ENCODE measurements at places on chromosomes 12 and 14. TPM values are rescaled to one million over a fixed set of nuclear protein-coding genes. Genes with fewer than 3 reads are reported as not detected.

DNA sequence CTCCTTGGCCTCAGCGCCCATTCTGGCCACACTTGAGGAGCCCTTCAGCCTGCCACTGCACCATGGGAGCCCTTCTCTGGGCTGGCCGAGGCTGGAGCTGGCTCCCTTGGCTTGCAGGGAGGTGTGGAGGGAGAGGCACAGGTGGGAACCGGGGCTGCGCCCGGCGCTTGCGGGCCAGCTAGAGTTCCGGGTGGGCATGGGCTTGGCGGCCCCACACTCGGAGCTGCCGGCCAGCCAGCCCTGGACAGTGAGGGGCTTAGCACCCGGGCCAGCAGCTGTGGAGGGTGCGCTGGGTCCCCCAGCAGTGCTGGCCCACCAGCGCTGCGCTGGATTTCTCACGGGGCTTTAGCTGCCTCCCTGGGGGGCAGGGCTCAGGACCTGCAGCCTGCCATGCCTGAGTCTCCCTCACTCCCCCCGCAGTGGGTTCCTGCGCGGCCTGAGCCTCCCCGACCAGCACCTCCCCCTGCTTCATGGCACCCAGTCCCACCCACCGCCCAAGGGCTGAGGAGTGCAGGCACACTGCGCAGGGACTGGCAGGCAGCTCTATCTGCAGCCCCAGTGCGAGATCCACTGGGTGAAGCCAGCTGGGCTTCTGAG is 28.0 kb downstream of the TMEM117 start:
- DNase-seq, result no peak

DNA sequence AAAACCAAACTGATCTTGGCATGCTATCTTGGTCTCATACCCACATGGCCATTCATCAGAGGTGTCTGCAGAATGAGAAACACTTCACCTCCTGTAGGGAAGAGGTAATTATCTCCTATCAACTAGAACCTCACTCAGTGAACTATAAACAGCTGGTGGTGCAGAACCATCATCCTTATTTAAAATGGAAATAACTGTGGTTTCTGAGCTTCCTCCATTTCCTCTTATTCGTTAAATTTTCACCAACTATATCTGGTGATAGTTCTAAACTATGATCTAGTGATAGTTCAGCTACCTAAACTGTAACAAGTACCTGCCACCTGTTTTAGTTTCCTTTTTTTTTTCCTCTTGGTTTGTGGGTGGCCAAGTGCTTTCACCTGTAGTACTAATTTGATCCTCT is 218.5 kb downstream of the FUT8 start:
- no peak for DNase-seq

Gene ZNF268
- 9.6 TPM for total RNA-seq

- DNase-seq, result no peak
These were observed 4.3 kb downstream of the RIMBP2 start for GRCh38 chr12:130711756-130712155.

Gene R3HDM2
- 54.4 TPM for total RNA-seq

Gene CABP1
- total RNA-seq, result 8.0 TPM

Gene HDAC7
- 35.4 TPM for total RNA-seq

DNA sequence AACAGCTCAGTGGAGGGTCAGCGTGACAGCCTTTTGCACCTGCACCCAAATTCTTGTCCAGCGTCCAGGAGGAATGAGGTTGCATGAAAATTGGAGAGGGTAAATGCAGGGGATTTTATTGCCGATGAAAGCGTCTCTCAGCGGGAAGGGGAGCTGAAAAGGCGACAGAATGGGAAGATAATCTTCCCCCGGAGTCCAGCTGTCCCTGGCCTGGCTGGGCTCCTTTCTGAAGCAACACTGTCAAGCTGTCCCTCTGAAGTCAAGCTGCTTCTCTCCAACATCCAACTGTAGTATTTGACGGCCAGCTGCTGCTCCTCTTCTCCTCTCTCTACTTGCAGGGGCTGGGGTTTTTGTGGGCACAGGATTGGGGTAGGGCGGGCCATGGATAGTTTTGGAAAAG is 32.7 kb downstream of the NOPCHAP1 start:
- DNase-seq, result no peak

Gene STXBP6
- total RNA-seq, result 43.5 TPM

GRCh38 chr12:2173971-2174370 is 121.2 kb downstream of the CACNA1C start:
- no peak for DNase-seq

DNA sequence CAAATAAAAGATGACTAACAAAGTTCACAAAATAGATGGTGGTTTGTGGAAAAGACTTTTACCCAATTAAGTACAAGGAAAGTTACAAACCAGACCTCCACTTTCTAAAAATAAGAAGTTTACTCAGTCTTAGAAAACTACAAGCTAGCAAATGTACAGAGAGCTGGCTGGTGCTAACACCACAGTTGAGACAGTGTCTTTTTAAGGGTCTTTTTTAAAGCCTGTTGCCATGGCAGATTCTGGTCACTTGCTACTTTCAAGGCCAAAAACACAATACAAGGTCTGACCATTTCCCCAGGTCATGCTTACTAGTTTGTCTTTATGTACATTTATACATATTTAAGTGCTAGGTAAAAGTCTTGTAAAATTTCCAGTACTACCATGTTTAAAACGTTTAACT is 2.4 kb downstream of the BTG1 start:
- DNase-seq, result no peak

DNA sequence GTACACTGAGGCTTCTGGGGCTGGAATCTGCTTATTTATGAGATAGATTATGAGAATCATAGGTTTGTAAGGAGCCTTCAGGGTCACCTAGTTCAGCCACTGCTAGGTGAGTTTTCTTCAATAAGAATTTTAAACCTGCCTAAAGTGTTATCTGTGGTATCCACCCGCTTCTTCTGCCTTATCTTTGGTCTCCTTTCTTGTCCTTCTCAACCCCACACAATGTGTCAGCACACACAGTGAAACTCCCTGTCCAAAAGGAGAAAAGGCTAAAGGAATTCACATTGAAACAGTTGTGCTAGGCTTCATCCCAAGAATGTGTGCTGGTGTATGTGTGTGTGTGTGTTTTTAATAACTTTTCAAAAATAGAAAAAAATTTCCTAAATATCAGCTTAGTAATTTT is 259.3 kb upstream of the BTG1 start:
- no peak for DNase-seq

- no peak for DNase-seq
These were observed 152.2 kb upstream of the RASSF8 start for GRCh38 chr12:25806271-25806670.

DNA sequence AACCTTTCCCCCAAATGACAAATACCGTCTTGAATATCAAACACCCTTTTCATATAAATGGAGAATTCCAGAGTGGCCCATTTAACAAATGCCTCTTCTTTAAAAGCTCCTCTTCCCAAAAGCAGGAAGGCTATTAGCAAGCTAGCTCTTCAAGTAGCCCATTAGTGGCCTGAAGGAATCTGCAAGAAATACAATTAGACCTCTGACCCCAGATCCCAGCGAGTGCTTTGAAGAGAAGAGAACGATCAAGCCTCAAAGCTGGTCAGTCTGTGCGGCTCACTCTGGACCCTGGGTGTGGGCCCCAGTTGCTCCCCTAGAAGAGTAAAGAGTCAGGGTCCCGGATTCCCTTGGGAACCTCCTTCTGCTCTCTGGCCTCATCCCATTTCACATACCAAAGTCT is 325.6 kb downstream of the NUAK1 start:
- DNase-seq, result no peak

Gene SINHCAF
- total RNA-seq, result 12.9 TPM

- no peak for DNase-seq
These were observed 326.4 kb downstream of the NUAK1 start for GRCh38 chr12:105812366-105812765.

GRCh38 chr14:38567703-38568102 is 311.8 kb upstream of the CLEC14A start:
- DNase-seq, result no peak

Gene SLC6A15
- 0.32 TPM for total RNA-seq

DNA sequence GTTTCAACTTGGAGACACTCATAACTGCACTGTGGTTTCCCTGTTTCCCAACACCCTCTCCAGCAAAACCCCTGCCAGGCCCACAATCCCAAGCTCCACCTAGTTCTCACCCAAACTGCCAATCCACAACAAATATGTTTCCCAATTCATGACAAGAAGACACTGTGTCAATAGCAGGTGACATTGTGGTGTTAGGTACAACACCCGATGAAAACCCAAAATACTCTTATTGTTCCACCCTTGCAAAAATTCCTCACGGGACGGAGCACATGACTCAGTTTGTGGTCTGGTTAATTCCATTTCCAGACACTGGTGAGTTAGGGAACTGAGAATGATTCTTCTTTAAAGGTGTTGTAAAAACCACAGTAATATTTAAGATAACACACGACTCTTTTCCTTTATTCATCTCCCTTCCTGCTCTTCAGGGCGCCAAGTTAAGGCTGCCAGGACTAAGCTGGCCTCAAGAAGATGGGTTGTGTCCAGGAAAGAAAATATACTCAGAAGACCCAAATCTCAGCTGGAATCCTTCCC is 735.5 kb downstream of the MED13L start:
- no peak for DNase-seq
